Mammary microvascular endothelial cell (primary cell): ENCODE measurements at places on chromosomes 3 and 15. TPM values are rescaled to one million over a fixed set of nuclear protein-coding genes. Genes with fewer than 3 reads are reported as not detected.

HRH1 gene
- total RNA-seq, result 11.2 and 12.3 TPM in 2 replicates

TIPIN gene
- total RNA-seq, result 11.7 and 12.2 TPM in 2 replicates

PLXNB1 gene
- 9.3 and 17.1 TPM in 2 replicates for total RNA-seq

DUOX2 gene
- not detected in 2 replicates for total RNA-seq

CFAP100 gene
- not detected in 2 replicates for total RNA-seq

MUSTN1 gene
- total RNA-seq, result not detected in 2 replicates

FOXB1 gene
- total RNA-seq, result not detected in 2 replicates

GOLGA8T gene
- not detected in 2 replicates for total RNA-seq

CCDC13 gene
- not detected in 2 replicates for total RNA-seq
